Activated T-helper 1 cell treated with Interleukin-2 at 50 U/mL for 16 hours (primary cell): ENCODE measurements at places on chromosomes 13 and 19.

DNA sequence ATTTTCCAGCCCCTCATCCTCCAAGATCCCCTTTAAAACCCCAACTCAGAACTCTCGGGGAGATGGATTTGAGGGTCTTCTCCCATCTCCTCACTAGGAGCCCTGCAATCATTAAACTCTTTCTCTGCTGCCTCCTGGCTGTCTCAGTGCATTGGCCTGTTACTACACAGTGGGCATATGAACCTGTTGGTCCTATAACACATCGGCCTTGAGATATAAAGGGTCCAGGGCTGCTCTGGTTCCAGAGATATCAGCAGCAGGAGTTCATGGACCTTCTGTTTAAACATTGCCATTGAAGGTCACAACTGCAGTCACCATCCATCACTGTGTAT lies 3.8 kb upstream of the METTL21C start:
- no peak for DNase-seq

- DNase-seq, result no peak
Measured at GRCh38 chr13:113592571-113592970, 8.0 kb downstream of the TFDP1 start.

DNA sequence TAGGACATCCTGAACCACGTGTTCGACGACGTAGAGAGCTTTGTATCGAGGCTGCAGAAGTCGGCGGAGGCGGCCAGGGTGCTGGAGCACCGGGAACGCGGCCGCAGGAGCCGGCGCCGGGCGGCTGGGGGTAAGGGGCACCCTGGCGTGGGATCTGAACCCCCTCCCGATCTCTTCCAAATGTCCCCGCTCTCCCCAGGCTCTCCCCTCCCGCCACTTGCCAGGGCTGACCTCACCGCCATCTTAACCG lies 6.0 kb downstream of the EPS8L1 start:
- no peak for DNase-seq

GRCh38 chr19:35336166-35336955 lies 7.4 kb downstream of the CD22 start:
- no peak for DNase-seq

- no peak for DNase-seq
Measured at GRCh38 chr19:2291185-2291751, 9.3 kb upstream of the PEAK3 start.

DNA sequence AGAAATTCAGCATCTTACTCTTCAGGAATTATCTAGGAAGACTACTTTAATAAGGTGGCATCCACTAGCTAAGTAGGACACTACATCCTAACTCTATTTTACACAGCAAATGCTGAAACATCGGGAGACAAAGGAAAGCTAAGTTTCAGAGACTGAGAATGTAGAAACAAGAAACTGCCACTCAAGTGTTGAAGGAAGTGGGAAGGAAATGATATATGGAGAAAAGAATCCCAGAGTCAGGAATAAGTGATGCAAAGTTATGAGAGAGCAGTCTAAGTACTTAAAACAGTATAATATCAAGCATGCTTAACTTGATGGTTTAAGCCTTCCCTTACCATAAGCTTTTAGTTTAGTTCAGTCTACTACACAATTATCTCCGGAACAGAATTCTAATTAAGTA lies 52.4 kb downstream of the RBM26 start:
- no peak for DNase-seq

- no peak for DNase-seq
Measured at GRCh38 chr13:19661126-19661525, 27.7 kb downstream of the MPHOSPH8 start.

DNA sequence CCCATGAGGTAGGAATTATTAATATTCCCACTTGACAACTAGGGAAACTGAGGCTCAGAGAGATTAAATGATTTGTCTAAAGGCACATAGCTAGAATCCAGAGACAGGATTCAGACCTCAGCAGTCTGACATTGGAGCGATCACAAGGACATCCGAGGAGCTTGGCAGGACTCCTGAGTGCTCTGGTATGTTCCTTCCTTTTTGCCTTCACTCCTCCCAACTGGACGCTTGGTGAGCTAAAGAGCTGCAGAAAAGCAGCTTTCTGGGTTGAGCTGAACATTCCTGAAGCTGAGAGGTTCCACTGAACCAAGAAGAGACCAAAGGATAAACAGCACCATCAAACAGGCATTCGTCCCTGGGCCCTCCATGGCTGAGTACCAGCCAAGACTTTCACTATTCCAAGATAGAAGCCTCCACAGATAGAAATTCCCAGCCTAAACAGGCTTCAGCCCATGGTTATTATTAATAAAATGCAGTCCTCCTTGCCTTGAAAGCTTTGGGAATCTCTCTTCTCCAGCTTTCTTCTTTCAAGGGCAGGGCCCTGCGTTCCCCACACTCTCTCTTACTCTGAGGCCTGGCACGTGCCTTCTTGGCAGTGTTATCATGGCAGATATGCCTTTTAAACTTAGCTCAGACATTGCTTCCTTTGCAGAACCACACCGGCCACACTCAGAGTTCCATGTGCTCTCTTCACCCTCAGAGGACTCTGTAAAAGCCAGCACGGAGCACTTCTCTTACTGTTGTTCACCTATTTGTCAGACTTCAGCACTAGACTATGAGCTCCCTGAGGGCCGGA lies 97.1 kb downstream of the CYSLTR2 start:
- no peak for DNase-seq

DNA sequence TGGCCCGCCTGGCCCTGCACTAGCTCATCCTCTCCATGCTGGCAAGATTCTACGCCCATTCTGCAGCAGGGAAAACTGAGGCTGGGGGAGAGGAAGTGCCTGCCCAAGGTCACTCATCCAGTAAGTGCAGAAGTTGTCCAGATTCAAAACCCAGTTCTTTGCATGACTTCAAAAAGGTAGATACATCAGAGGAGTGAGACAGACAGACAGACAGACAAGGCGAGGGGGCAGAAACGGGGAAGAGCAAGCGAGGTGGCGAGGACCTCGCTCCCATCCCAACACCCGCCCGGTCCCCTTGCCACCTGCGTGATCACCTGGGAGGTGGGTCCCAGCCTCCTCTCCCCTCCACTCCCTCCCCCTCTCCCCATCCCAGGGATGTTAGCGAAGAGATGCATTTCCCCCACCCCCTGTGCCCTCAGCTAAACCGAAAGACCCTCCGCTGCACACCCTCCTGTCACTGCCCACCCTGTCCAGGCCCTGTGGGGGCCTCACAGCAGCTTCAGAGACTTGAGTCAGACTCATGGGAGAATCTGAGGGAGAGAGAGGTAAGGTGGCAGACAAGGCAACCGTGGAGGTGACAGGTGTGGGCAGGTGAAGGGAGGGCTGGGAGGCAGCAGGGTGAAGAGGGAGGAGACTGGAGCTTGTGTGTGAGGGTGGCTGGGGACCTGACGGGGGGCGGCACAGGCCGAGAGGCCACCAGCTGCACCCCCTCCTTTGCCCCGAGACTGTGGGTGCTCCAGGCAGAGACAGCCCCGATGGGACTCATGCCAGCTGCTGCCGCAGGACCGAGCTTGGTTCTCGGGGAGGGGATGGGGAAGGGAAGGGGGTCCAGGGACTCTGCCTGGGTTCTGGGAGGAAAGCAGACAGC lies 18.9 kb downstream of the LRRC4B start:
- DNase-seq, result no peak

DNA sequence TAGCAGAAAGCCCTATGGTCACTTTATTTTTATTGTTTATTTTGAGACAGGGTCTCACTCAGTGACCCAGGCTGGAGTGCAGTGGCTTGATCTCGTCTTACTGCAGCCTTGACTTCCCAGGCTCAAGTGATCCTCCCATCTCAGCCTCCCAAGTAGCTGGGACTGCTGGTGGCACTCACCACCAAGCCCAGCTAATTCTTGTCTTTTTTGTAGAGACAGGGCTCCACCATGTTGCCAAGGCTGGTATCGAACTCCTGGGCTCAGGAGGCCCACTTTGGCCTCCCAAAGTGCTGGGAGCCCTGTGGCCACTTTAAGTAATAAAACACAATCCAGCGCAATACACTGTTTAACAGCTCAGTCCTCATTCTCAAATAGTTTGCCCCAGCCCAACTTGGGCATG lies 69.3 kb downstream of the NUFIP1 start:
- no peak for DNase-seq

- DNase-seq, result no peak
Measured at GRCh38 chr19:51560339-51560738, 10.7 kb upstream of the ZNF175 start.

- DNase-seq, result no peak
Measured at GRCh38 chr13:71877256-71877653, 10.3 kb upstream of the DACH1 start.

- DNase-seq, result no peak
Measured at GRCh38 chr13:65990684-65991083, 1239.5 kb downstream of the PCDH9 start.
